Colonic mucosa (tissue), 4 donors: ENCODE measurements at places on chromosomes 3 and 15.

GRCh38 chr3:170076715-170077238, 39.0 kb downstream of the GPR160 start:
- H3K36me3 ChIP-seq = no peaks in the 10 kb centered on the region
- no peaks in the 10 kb centered on the region for H3K27me3 ChIP-seq
- H3K4me1 ChIP-seq = no peaks in the 10 kb centered on the region
- H3K27ac ChIP-seq = peak overlapping the region; percentile 58
- H3K4me3 ChIP-seq = no peak overlapping the region

- no peaks in the 10 kb centered on the region for H3K4me1 ChIP-seq
- no peak overlapping the region for H3K27ac ChIP-seq
- DNase-seq = no peak
- no peaks in the 10 kb centered on the region for H3K27me3 ChIP-seq
Observed at GRCh38 chr15:101407439-101407838, 82.1 kb downstream of the PCSK6 start.

GRCh38 chr3:155158346-155159037, 78.4 kb downstream of the MME start:
- no peak for DNase-seq
- no peaks in the 10 kb centered on the region for H3K4me1 ChIP-seq
- no peaks in the 10 kb centered on the region for H3K27me3 ChIP-seq
- H3K27ac ChIP-seq = no peak overlapping the region
- H3K36me3 ChIP-seq = no peaks in the 10 kb centered on the region
- H3K4me3 ChIP-seq = no peak overlapping the region

GRCh38 chr15:68210821-68211655, 5.9 kb upstream of the CALML4 start:
- no peaks in the 10 kb centered on the region for H3K36me3 ChIP-seq
- H3K4me3 ChIP-seq = no peak overlapping the region
- no peak overlapping the region for H3K27ac ChIP-seq
- H3K27me3 ChIP-seq = no peaks in the 10 kb centered on the region
- H3K4me1 ChIP-seq = peaks cover 12% of the 10 kb centered on the region

DNA sequence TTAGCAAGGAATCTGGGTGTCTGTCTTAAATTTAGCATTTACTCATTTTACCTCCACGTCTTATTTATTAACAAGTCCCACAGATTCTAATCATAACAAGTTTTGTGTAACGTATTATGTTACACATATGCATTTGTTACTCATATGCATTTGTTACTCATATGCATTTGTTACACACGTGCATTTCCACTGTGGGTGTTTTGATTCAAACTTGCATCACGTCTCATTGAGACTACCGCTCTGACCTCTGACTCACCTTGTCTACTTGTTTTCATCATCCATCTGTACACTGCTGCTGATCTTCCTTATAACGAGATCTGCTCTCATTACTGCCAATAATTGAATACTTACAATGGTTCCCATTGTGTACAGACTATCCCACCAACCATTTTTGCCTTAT, 1141.4 kb downstream of the TBL1XR1 start:
- no peaks in the 10 kb centered on the region for H3K4me1 ChIP-seq
- H3K36me3 ChIP-seq = no peaks in the 10 kb centered on the region
- no peaks in the 10 kb centered on the region for H3K27me3 ChIP-seq
- no peak overlapping the region for H3K27ac ChIP-seq
- DNase-seq = no peak

GRCh38 chr3:32009101-32009500, 27.6 kb downstream of the ZNF860 start:
- H3K4me1 ChIP-seq = no peaks in the 10 kb centered on the region
- H3K27me3 ChIP-seq = no peaks in the 10 kb centered on the region
- DNase-seq = no peak
- H3K4me3 ChIP-seq = no peak overlapping the region

GRCh38 chr3:160810362-160811236, 54.6 kb downstream of the PPM1L start:
- H3K36me3 ChIP-seq = no peaks in the 10 kb centered on the region
- no peaks in the 10 kb centered on the region for H3K4me1 ChIP-seq
- no peaks in the 10 kb centered on the region for H3K27me3 ChIP-seq
- H3K4me3 ChIP-seq = no peak overlapping the region
- H3K27ac ChIP-seq = no peak overlapping the region

DNA sequence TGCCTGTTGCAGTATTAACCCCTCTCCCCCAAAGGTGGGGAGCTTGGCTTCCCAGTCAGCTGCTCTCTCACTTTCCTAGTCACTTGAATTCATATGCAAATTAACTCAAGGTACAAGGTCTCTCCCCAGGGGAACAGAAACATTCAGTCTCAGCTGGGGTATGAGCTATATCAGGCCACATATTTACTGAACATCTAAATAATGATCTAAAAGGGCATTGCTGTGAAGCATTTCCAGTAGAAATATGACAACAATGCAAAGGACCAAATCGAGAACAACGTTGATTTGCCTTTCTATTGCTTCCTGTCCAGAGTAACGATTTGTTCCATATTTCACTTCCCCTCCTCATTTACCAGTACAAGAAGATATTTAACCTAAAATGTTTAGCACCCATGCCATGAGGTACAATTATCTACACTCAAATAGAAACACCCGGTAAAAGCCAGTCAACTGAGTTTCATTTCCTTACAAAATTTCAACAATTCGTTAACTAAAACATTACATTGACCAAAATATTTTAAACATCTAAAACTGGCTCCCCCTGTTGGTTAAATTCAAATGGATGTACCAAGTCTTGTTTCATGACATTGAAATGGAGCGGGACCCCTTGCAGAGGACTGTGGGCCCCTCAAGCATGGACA, 36.5 kb upstream of the KLHL6 start:
- H3K4me3 ChIP-seq = no peak overlapping the region
- H3K36me3 ChIP-seq = no peaks in the 10 kb centered on the region

DNA sequence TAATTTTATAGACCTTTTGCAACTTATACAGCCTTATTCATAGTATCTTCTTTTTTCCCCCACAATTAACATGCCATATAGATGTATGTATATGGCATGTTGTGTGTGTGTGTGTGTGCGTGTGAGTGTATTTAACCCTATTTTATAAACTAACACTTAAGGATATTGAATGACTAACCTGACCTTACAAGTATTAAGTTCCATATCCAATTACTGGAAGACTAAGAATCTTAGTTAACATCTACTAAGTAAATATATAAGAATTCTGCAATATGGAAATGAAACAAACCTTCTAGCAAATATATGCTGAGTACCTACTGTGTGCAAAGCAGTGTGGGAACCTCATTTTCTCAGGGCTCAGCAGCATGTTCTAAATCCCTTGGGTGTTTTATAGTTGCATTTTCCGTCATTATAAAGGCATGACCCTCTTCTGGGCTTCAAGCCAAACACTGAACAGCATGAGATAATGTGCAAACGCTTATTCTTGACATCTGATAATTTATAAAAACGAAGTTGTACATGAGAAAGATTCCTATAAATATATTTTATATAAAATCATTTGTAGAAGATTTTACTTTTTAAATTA, 105.5 kb downstream of the NLGN1 start:
- H3K4me1 ChIP-seq = no peaks in the 10 kb centered on the region
- no peak overlapping the region for H3K4me3 ChIP-seq
- DNase-seq = no peak

GRCh38 chr15:72353266-72353665, 22.5 kb downstream of the HEXA start:
- H3K27ac ChIP-seq = no peak overlapping the region
- DNase-seq = no peak
- H3K4me3 ChIP-seq = no peak overlapping the region
- no peaks in the 10 kb centered on the region for H3K27me3 ChIP-seq
- H3K4me1 ChIP-seq = no peaks in the 10 kb centered on the region
- no peaks in the 10 kb centered on the region for H3K36me3 ChIP-seq

GRCh38 chr3:107392549-107393165, 15.4 kb downstream of the CCDC54 start:
- no peaks in the 10 kb centered on the region for H3K36me3 ChIP-seq
- no peaks in the 10 kb centered on the region for H3K27me3 ChIP-seq
- H3K4me3 ChIP-seq = no peak overlapping the region
- H3K4me1 ChIP-seq = no peaks in the 10 kb centered on the region
- H3K27ac ChIP-seq = no peak overlapping the region

DNA sequence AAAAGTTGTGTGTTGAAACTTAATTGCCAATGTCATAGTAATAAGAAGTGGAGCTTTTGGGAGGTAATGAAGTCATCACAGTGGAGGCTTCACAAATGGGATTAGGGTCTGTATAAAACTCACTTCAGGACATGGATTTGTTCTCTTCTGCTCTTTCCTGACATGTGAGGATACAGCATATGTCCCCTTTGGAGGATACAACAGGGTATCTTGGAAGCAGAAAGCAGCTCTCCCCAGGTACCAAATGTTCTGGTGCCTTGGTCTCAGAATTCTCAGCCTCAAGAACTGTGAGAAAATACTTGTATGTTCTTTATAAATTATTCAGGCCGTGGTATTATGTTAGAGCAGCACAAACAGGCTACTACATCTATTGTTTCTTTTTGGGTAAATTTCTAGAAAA, 210.9 kb downstream of the DIPK2A start:
- no peak overlapping the region for H3K4me3 ChIP-seq
- no peaks in the 10 kb centered on the region for H3K36me3 ChIP-seq
- H3K4me1 ChIP-seq = no peaks in the 10 kb centered on the region
- no peaks in the 10 kb centered on the region for H3K27me3 ChIP-seq
- no peak overlapping the region for H3K27ac ChIP-seq

GRCh38 chr3:187136936-187137335, 2.4 kb downstream of the RPL39L start:
- no peak for DNase-seq
- no peak overlapping the region for H3K27ac ChIP-seq
- no peaks in the 10 kb centered on the region for H3K27me3 ChIP-seq

- no peaks in the 10 kb centered on the region for H3K4me1 ChIP-seq
- H3K27ac ChIP-seq = peak overlapping the region; percentile 10
- no peaks in the 10 kb centered on the region for H3K36me3 ChIP-seq
- no peaks in the 10 kb centered on the region for H3K27me3 ChIP-seq
- no peak for DNase-seq
- no peak overlapping the region for H3K4me3 ChIP-seq
Observed at GRCh38 chr15:50055750-50056157, 63.3 kb downstream of the ATP8B4 start.

GRCh38 chr15:45583731-45584639, 3.2 kb upstream of the BLOC1S6 start:
- no peaks in the 10 kb centered on the region for H3K36me3 ChIP-seq
- H3K4me1 ChIP-seq = peaks cover 12% of the 10 kb centered on the region
- no peak for DNase-seq
- no peak overlapping the region for H3K27ac ChIP-seq
- no peak overlapping the region for H3K4me3 ChIP-seq

DNA sequence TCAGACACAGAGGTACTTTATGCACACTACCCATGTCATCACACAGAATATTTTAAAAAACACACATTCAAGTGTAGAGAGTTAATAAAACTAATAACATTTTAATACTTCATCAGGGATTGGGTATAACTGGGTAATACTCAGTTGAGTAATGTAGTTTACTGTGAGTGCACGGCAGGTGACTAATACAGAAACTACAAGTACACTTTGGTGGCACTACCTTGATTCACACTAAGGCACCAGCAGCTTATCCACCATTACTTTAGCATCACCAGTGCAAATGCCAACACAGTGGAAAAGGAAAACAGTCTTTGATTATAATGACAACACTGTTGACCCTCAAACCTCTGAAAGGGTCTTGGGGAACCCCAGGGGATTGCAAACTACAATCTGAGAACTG, 33.6 kb downstream of the ZNF280D start:
- H3K4me1 ChIP-seq = no peaks in the 10 kb centered on the region
- DNase-seq = no peak
- H3K36me3 ChIP-seq = peaks cover 7% of the 10 kb centered on the region
- H3K27me3 ChIP-seq = no peaks in the 10 kb centered on the region

DNA sequence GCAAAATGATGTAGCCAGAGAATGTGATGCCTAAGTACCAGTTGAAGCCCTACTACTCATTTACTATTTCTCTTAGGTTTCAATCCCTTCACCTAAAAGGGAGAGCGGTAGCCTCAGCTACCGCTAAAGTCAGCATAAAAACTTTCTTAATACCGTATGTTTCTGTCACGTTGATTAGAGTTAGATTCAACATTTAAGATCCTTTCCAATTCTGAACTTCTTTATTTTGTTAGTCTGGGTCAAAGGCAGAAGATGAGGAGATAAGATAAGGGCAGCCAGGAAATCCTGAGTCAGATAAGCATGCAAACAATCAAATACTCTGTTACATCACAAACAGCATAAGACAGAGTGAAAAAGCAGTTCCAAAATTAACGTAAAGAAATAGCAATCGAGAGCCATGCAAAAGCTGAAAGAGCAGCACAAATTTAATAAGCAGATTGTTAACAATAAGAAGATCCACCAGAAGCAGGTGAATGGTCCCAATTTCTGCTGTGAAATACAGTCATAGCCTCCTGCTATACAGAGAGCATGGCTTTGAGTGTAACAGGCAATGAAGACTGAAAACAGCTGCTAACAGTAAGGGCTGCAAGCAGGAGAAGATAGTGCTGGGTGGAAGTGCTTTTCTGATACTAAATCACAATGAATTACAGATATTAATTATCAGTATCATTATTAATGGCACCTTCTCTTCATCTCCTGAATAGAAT, 3.0 kb downstream of the TMEM207 start:
- no peaks in the 10 kb centered on the region for H3K4me1 ChIP-seq
- DNase-seq = no peak
- H3K27me3 ChIP-seq = no peaks in the 10 kb centered on the region
- no peak overlapping the region for H3K4me3 ChIP-seq

- H3K27me3 ChIP-seq = no peaks in the 10 kb centered on the region
- no peaks in the 10 kb centered on the region for H3K36me3 ChIP-seq
- no peak overlapping the region for H3K27ac ChIP-seq
- H3K4me1 ChIP-seq = no peaks in the 10 kb centered on the region
- no peak for DNase-seq
Observed at GRCh38 chr15:49370782-49371181, 52.3 kb upstream of the FGF7 start.

- no peak overlapping the region for H3K27ac ChIP-seq
- DNase-seq = no peak
Observed at GRCh38 chr15:74727727-74728126, 2.4 kb upstream of the CYP1A1 start.

GRCh38 chr3:14602804-14603644, 48.5 kb upstream of the CCDC174 start:
- no peak for DNase-seq
- H3K36me3 ChIP-seq = no peaks in the 10 kb centered on the region
- peaks cover 21% of the 10 kb centered on the region for H3K27me3 ChIP-seq
- no peak overlapping the region for H3K27ac ChIP-seq
- no peaks in the 10 kb centered on the region for H3K4me1 ChIP-seq
- no peak overlapping the region for H3K4me3 ChIP-seq

GRCh38 chr15:101407966-101408775, 81.3 kb downstream of the PCSK6 start:
- no peaks in the 10 kb centered on the region for H3K27me3 ChIP-seq
- no peaks in the 10 kb centered on the region for H3K4me1 ChIP-seq
- H3K27ac ChIP-seq = no peak overlapping the region
- H3K4me3 ChIP-seq = no peak overlapping the region
- H3K36me3 ChIP-seq = no peaks in the 10 kb centered on the region

DNA sequence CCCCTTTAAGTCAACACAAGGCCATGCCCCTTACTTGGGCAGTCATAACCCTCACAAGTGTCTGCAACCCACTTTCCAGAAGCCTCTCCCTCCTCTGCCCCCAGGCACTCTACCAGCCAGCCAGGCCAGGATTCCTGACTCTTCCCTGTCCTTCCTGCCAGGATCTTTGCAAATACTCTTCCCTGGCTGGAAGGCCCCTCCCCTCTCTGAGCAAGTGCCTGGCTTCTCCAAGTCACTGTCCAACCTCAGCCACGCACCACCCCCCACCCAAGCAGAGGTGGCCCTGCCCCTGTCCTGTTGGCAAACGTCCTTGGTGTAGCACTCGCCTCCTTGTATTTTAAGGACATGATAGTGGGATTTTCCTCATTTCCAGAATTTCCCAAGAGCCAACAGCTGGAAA, 54.7 kb upstream of the USP3 start:
- peaks cover 5% of the 10 kb centered on the region for H3K4me1 ChIP-seq
- no peaks in the 10 kb centered on the region for H3K27me3 ChIP-seq
- H3K27ac ChIP-seq = no peak overlapping the region
- peak; percentile 65 for DNase-seq
- H3K4me3 ChIP-seq = no peak overlapping the region
